ENCODE measurements at places on chromosomes 1 and 21. TPM values are rescaled to one million over a fixed set of nuclear protein-coding genes. Genes with fewer than 3 reads are reported as not detected.

NR5A2 gene
- total RNA-seq, result 14.3 TPM

FGGY gene
- 5.8 TPM for total RNA-seq

CLDN17 gene
- not detected for total RNA-seq

CLCA1 gene
- total RNA-seq, result not detected

MCOLN2 gene
- not detected for total RNA-seq

RYR2 gene
- not detected for total RNA-seq

LMOD1 gene
- under 0.01 TPM for total RNA-seq

HS2ST1 gene
- 21.1 TPM for total RNA-seq

CD1E gene
- not detected for total RNA-seq

G0S2 gene
- 1.1 TPM for total RNA-seq

CPTP gene
- 11.4 TPM for total RNA-seq

AJAP1 gene
- not detected for total RNA-seq

KCNJ6 gene
- total RNA-seq, result not detected

INAVA gene
- total RNA-seq, result not detected

AMY2B gene
- total RNA-seq, result 0.30 TPM

GJA9 gene
- total RNA-seq, result not detected

LMX1A gene
- not detected for total RNA-seq

ACKR1 gene
- 0.32 TPM for total RNA-seq

EPHB2 gene
- 50.0 TPM for total RNA-seq

SVBP gene
- 17.2 TPM for total RNA-seq

CCSAP gene
- 6.8 TPM for total RNA-seq

BRDT gene
- total RNA-seq, result not detected

OPTC gene
- not detected for total RNA-seq

ESRRG gene
- not detected for total RNA-seq

NTMT2 gene
- total RNA-seq, result not detected

SPRR1B gene
- not detected for total RNA-seq

IGSF21 gene
- not detected for total RNA-seq

MARK1 gene
- 2.0 TPM for total RNA-seq

CELA2B gene
- not detected for total RNA-seq

ECM1 gene
- 0.46 TPM for total RNA-seq

TDRD10 gene
- 3.2 TPM for total RNA-seq

CYYR1 gene
- 5.5 TPM for total RNA-seq

MYOM3 gene
- 0.30 TPM for total RNA-seq

FAM177B gene
- not detected for total RNA-seq

MFSD2A gene
- total RNA-seq, result 3.8 TPM

RHOU gene
- 0.46 TPM for total RNA-seq

VAV3 gene
- total RNA-seq, result 2.1 TPM

SLC44A3 gene
- total RNA-seq, result under 0.01 TPM

KLHDC8A gene
- under 0.01 TPM for total RNA-seq

CLDN19 gene
- total RNA-seq, result not detected

CCDC185 gene
- not detected for total RNA-seq

ARF1 gene
- 341 TPM for total RNA-seq

KIF17 gene
- 0.32 TPM for total RNA-seq

S100B gene
- total RNA-seq, result not detected

MCOLN3 gene
- total RNA-seq, result not detected

LRRIQ3 gene
- total RNA-seq, result 0.32 TPM

SLAMF9 gene
- not detected for total RNA-seq

PIGV gene
- total RNA-seq, result 7.1 TPM

CDK18 gene
- 0.46 TPM for total RNA-seq

TMEM53 gene
- total RNA-seq, result 5.0 TPM

UBE2U gene
- not detected for total RNA-seq

ALG14 gene
- 0.97 TPM for total RNA-seq

TTLL10 gene
- total RNA-seq, result not detected

YY1AP1 gene
- total RNA-seq, result 52.0 TPM

HENMT1 gene
- total RNA-seq, result 2.6 TPM
